ENCODE measurements at places on chromosomes 5 and 9.

- no peak for DNase-seq
Observed at GRCh38 chr9:81680506-81680905, 8.8 kb downstream of the TLE1 start.

GRCh38 chr9:124629600-124629999 lies 122.4 kb upstream of the NR5A1 start:
- no peak for DNase-seq

DNA sequence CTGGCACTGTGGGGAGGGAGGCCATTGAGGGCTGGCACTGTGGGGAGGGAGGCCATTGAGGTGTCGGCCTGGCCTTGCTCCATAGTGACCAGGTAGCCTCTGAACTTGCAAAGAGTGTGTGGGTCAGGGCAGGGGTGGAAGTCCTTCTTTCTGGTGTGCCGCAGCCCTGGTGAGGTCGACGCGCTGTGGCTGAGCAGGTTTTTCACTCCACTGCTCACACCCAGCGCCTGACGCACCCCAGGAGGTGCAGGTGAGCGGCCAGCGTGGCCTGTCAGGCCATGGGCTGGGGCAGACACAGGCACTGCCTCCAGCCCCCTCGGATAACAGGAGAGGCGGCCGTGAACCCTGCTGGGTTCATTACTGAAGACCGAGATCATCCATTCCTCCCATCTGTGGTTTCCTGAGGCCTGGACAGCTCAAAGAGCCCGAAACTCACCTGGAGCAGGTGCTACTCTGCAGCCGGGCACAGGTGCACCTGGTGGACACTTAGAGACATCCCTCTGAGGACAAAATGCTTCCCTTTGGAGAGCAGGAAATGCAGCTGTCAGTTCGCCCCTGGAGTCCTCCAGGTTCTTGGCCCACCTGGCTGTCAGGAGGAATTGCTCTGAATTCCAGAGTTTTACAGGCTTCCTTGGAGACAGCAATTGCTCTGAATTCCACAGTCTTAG lies 32.4 kb downstream of the LHX3 start:
- no peak for DNase-seq

- DNase-seq = no peak
Observed at GRCh38 chr5:57598756-57599155, 116.1 kb upstream of the ACTBL2 start.

- DNase-seq = no peak
Observed at GRCh38 chr9:24460781-24461180, 84.9 kb downstream of the IZUMO3 start.

GRCh38 chr9:93288891-93289883 lies 105.2 kb downstream of the WNK2 start:
- no peak for DNase-seq

GRCh38 chr5:145350513-145350912 lies 484.6 kb downstream of the PRELID2 start:
- no peak for DNase-seq

DNA sequence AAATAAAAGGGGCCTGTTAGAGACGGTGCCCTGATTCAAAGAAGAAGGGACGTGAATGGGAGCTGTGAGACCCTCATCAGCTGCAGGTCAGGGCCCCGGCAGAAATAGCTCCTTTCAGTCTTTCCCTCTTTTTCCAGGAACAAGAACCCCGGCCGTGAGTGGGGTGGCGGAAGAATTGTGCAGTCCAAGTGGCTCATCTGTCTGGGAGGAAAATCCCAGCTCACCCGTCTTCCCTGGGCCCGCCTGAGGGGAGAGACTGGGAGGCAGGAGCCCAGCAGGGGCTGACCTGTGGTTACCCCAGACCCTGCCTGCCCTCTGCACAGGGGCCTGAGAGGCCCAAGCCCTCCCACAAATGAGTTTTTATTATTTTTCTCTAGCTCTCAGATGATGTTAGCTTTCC lies 24.8 kb upstream of the CSF1R start:
- DNase-seq = no peak

- no peak for DNase-seq
Observed at GRCh38 chr5:149831492-149831891, 101.4 kb downstream of the PPARGC1B start.

DNA sequence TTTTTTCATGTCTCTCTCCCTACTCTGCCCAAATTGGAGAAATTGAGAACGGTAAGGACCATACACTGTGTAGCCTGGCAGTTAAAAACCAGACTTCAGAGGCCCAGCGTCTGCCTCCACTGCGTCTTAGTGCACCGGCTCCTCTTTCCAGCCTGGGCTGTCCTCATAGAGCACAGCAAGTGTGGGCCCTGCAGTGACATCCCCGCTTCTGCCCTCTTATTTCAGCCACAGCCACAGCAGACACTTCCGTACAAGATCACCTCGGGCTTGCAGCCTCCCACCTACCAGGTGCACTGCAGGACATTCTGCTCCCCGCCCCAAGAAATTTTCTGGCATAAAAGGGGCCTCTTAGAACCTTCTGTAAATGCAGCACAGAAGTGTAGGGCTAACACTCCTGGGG lies 21.4 kb upstream of the SMIM23 start:
- DNase-seq = no peak

- DNase-seq = no peak
Observed at GRCh38 chr5:131634238-131634637, 791 bp downstream of the RAPGEF6 start.

DNA sequence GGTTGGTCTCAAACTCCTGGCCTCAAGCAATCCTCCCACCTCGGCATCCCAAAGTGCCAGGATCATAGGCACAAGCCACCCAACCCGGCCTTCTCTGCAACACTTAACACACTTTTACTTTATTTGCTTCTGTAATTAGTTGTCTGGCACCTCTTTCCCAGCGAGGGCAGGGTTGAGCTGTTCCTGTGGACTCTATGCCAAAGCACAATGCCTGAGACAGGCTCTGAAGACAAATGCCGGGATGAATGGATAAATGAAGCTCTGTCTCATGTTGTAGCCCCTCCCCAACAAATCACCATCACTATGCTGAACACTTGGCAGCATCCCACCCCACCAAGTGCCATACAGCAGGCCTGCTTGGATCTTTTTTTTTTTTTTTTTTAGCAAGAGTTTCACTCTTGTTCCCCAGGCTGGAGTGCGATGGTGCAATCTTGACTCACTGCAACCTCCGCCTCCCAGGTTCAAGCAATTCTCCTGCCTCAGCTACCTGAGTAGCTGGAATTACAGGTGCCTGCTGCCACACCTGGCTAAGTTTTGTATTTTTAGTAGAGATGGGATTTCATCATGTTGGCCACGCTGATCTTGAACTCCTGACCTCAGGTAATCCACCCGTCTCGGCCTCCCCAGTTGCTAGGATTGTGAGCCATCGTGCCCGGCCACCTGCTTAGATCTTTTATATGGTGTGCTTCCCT lies 21.3 kb downstream of the GPX3 start:
- DNase-seq = no peak

DNA sequence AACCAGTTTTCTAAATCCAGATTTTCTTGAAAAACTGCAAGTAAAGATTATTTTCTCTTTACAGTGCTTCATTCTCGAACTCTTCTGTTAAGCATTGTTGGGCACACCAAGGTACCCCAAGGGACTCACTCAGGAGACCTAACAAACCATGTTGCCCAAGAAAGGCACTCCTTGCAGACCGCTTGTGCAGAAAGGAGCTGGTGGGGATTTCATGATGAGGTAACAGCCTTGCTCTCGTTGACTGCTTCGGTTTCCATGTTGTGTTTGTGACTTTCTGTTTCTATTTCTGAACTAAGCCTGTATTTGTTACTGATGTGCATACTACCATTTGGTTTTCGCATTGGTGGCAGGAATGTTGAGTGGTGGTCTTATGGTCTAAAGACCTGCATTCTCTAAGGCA lies 266.6 kb upstream of the DAP start:
- DNase-seq = no peak

DNA sequence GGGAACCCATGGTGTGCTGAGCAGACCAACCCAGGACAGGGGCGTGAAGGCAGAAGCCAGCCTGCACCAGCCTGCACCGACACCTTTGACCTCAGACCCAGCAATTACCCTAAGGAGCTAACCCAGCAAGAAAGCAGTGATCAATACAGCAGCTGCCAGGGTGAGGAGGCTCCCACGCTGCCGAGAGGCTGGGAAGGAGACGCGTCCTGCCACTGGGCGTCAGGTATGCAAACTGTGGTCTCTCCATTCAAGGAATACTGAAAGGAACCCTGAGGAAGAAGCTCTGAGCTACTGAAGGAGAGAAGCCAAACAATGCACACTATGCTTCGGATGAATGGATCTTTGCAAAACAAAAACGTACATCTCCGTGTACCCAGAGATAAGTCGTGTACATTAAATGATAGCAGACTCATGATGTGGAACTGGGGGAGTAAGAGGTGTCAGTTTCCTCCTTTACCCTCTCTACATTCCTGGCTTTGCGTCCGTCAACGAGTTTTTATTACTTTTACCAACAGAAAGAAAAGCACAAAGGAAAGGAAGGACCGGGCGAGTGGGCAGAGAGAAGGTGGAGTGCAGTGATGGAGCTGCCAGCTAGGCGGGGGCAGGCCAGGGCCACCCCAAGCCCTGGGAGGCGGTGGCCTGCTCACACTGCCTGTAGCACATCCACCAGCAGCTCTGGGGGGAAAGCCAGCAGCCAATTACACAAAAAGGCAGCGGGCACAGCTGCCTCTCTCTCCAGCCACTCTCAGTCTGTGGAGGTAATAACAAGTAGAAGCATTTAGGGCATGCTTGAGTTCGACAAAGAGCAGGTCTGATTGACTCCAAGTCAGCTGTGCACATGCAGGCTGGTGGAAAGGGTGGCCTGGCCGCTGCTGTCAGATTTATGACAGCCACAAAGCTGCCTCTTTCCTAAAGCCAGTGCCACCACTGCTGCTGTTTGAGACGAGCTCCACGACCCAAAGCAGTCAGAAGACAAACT lies 29.3 kb downstream of the RASGEF1C start:
- DNase-seq = no peak

- no peak for DNase-seq
Observed at GRCh38 chr5:109406719-109407118, 3.1 kb downstream of the PJA2 start.

- DNase-seq = no peak
Observed at GRCh38 chr9:61671276-61671973, 481.6 kb downstream of the SPATA31A7 start.

DNA sequence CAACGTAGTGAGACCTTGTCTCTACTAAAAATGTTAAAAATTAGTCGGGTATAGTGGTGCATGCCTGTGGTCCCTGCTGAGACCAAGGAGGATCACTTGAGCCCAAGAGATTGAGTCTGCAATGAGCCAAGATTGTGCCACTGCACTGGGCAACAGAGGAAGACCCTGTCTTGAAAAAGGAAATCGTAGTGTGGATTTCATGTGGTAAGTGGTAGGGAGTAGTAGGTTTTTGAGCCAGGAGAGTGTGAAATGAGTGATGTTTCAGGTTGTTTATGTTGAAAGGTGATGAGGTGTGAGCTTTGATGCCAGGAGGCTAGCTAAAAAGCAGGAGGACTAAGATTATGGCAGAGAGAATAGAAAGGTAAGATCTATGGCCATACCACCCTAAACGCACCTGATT lies 5.9 kb downstream of the MATR3 start:
- DNase-seq = no peak

GRCh38 chr5:74275171-74275992 lies 365.1 kb downstream of the ENC1 start:
- no peak for DNase-seq

DNA sequence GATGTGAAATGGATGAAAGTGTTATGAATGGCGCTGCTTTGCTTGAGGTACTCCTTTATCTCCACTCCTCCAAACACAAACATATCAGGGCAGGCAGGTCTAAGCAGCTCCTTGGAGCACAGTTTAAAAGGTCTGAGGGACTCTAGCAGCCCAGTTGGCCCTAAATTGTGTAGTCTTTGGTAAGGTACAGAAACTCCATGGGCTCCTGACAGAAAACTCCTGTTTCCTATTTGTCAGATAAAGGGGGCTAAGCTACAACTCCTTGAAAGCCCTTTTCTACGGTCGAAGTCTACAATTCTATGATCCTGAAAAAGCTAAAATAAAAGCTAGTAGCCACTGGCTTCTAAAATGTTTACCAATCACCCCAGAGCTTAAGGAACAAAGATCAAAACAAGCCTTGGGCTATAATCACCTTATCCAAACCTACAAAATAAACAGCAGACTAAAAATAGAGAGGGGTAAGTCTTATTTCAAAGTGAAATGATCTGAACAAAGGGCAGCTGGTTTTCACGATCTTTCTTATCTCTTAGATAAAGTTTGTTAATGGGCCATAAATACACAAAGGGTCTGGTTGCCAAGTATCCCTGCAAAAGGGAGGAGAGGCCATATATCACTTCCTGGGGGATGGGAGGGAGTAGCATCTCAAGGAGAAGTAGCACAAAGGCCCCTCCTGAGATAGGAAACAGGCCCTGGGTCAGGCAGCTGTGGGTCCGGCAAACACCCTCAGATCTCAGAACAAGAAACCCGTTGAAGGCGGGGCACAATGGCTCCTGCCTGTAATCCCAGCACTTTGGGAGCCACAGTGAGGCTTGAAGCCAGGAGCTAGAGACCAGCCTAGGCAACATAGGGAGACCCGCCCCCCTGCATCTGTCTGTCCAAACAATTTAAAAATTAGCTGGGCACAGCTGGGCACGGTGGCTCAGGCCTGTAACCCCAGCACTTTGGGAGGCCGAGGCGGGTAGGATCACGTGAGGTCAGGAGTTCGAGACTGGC lies 28.3 kb upstream of the DENND4C start:
- DNase-seq = no peak

- no peak for DNase-seq
Observed at GRCh38 chr5:83177803-83178202, 100.5 kb downstream of the XRCC4 start.

DNA sequence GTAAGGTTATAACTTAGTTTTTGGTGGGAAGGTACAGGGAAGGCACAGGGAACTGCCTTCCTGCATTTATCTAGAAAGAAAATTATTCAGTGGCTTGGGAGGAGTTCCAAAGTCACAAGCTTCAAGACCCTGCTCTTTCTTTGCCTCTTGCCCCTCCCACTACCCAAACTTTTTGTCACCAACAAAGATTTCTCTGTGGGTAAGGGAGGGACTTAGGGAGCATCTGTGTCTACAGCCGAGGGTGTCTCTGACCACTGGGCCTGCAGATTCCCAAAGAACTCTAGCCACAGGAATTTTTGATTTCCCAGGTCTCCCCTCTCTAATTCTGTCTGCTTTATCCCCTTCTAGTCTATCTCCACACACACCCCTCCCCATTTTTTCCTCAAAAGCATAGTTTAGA lies 2.1 kb downstream of the ECSCR start:
- DNase-seq = no peak

GRCh38 chr5:71762826-71763225 lies 43.8 kb downstream of the CARTPT start:
- no peak for DNase-seq

DNA sequence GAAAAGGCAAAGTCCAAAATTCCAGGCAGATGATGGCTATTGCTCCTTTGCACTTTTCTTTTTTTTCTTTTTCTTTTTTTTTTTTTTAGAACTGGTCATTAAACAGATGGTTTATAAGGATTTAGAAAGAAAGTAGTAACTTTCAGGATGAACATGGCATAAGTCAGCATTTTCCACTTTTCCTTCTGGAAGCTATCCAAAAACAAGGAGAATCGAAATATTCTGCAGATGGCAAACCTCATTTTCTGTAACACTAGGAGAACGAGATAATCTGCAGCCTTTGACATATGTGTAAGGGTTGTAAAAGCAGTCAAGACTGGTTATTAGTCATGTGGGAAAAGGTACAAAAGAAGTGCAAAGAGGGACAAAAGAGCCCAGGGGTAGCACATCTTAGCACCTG lies 69.1 kb upstream of the PUM3 start:
- DNase-seq = no peak

- DNase-seq = no peak
Observed at GRCh38 chr9:69462394-69462793, 137.4 kb downstream of the ENTREP1 start.

GRCh38 chr9:108755979-108756378 lies 99.8 kb downstream of the ACTL7B start:
- DNase-seq = no peak

Measured in NCI-H1436 (cell line).